ENCODE measurements at places on chromosomes 11 and 22.

DNA sequence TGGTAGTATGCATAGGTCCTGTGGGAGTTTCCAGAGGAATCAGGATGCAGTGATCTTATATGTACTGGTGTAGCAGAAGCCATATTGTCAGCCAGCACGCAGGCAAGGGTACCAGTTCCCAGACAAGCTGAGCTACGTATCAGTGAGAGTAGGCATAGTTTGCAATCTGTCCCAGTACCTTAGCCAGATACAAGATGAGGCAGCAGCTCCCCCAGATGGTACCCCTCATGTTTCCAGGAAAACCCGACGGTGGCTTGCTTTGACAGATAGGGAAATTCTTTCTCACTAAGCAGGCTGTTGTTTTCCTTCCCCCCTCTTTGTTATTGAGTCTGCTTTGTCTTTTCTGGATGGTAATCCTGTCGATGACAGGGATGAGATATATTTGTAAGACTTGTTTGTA lies 109.7 kb upstream of the RRM1 start:
- peak; percentile 43 for DNase-seq

DNA sequence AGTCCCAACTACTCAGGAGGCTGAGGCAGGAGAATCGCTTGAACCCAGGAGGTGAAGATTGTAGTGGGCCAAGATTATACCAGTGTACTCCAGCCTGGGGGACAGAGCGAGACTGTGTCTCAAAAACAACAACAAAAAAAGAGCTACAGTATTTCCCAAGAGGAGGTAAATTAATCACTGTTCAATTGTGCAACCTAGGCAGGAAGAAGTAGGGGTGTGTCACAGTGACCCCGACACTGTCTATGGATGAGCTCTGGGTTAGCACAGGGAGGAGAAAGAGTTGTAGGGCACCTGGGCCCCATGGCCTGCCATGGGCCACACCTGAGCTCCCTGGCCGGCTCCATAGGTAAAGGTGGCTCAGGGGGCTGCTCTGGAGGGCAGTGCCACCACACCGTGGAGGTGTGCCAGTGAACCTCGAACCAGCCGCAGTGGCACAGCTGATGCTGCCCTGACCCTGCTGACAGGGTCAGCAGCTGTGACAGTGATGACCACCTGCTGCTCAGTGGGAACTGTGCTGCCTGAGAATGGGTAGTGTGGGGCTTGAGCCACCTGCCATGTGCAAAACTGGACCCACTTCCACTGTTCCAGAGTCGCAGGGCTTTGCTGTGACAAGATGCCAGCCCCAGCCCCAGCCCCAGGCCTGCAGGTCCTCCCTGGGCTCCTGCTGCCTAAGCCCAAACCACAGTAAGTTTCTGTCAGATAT lies 84.0 kb upstream of the PITPNB start:
- DNase-seq, result no peak

GRCh38 chr11:107041088-107041444 lies 22.8 kb upstream of the GUCY1A2 start:
- DNase-seq, result no peak

DNA sequence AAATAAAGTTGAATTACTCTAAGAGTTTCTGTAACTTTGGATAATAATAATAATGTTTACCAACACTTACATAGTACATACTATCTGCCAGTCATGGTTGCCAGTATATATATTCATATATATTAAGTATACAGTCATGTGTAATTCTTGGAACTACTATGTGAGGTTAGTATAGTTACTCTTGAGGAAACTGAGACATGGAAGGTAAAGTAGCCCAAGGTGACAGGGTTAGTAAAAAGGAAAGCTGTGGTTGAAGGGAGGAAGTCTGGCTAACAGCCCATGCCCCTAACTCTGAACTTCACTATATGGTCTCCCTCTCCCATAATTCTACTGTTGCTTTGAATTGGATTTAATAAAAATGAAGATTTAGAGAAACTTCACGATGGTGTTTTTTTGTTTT lies 24.9 kb downstream of the FDX1 start:
- DNase-seq, result no peak

DNA sequence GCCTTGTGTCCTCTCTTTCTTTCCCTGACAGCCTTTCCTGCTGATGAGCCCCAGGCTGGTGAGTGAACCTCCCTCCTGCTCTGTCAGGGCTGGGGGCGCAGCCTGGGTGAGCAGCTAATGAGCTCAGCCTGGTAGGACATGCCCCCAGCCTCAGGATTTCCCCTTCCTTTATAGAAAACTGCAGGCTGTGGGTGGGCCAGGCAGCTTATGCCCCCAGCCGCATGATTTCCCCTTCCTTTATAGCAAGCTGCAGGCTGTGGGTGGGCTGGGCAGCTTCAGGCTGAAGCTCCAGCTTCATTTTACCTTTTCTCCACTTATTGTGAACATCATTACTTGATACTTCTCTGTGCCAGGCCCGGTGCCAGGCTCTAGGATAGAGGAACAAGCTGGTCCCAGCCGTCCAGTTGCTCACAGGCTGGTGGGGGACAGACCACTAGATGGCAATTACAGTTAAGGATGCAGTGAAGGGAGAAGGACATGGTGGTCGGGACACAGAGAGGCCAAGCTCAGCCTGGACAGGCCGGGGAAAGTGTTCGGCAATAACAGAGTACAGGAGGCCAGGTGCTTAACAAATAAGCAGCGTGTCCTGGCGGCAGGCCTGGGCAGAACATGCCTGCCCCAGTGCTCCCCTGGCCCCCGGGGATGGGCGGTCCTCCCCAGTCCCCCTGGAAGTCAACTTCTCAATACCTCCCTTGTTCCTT lies 5.3 kb downstream of the LGALS12 start:
- DNase-seq, result no peak

DNA sequence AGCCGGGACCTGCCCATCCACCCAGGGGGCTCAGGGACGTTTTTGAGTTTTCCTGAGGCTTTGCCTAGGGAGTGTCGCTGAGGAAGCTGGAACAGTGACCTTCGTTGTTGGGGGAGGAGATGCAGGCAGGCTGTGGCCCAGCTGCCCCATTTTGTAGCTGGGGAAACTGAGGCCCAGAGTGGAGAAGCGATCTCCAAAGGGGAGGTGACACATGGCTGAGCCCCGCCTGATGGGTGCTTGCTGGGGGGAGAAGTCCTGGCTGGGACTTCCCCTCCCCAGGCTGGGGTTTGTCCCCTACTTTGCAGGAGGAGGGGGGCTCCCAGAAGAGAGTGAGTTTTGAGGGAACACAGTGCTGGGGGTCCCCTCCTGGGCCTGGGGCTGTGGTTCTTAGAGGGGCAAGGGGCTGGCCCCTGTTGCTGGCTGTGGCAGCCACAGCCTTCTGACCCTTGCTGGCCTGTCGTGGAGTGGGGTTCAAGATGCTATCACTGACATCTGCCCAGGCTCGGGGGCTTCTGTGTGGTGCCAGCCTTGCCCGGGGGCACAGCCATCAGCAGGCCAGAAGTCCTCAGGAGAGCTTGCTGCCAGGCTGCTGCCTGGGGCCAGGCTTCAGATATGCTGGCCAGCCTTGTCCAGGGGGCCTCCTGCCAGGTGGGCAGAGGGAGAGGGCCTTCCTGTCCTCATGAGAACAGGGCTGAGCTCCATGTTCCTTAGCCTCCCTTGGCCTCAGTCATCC lies 21.4 kb downstream of the KCNQ1 start:
- no peak for DNase-seq

GRCh38 chr11:47156333-47156732 lies 20.3 kb downstream of the ARFGAP2 start:
- no peak for DNase-seq

DNA sequence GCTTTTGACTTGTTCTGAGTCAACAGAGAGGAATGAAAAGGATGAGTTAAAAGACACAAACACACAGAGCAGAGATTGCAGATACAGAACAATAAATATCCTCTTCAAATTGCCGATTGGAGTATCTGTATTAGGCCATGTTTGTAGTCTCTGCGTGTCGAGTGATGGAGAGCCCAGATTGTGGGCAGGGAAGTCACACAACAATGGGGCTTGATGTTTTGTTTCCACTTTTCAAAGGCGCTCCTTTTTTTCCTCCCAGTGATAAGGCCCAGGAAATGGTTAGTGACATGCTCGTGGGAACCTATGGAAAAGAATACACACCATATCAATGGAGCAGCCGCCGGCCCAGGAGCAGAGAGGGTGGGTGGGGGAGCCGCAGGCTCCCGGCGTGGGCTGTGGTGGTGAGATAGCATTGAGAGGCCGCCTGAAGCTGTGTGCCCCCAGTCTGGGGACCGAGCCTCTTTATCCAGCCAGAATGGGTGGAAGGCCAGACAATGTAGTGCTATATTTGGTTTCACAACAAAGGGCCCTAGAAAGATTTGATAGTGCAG lies 555.9 kb downstream of the INSC start:
- no peak for DNase-seq

- no peak for DNase-seq
These were observed 19.8 kb upstream of the ABCC8 start for GRCh38 chr11:17496406-17496805.

DNA sequence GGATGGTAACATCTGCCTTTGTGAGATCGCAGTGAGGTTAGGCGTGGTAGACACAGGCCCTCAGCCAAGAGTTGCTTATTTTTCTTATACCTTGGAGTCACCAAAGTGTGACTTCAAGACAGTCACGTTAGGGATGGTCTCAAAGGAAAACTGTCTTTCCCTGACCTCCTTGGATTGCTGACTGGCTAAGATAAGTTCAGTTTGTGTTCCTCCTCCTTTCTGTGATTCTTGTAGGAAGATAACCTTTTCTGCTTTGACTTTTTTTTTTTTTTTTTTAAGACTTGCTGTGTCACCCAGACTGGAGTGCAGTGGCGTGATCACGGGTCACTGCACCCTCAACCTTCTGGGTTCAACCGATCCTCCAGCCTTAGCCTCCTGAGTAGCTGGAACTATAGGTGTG lies 23.1 kb downstream of the TAB1 start:
- DNase-seq, result no peak

GRCh38 chr11:78929207-78929905 lies 354.7 kb upstream of the NARS2 start:
- DNase-seq, result no peak

GRCh38 chr11:77230878-77231605 lies 70.4 kb downstream of the GDPD4 start:
- DNase-seq, result no peak

DNA sequence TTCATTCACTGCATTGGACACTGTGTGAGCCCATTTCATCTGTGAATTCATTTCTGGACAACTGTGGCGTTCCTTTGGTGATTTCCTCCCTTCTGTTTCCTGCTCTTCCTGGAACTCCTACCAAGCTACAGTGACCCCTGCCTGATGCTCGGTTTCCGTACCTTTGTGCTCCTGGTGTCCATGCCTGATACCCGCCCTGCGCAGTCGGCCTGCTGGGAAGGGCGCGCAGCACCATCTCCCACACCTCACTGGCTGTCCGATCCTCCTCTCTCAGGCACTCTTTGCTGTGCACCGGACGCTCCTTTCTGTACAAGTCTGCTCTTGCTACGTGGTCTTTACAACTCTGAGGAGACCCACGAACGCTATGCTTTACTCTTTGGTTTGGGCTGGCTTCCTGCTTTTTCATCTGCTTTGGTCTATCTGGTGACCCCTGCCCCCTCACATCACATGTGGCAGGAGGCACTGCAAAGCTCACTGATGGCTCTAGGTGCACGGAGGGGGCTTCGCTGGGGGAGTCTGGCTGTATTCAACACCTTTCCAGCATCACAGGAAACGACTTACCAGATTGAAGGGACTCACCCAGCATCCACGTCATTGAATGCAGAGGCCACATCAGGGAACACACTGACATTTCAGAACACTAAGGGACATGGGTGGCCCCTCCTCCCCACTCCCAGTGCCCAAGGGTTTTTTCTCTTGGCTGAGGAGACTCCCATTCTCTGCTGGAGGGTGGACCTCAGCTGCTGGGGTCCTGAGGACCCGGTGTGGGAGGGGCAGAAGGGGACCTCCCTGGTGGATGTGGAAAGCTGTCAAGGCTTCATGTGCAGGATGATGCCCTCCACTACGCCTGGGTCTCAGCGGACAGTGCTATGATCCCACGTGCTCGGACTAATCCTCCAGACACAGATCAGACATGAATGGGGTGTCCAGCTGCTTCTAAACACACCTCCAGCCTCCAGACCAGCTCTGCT lies 27.0 kb upstream of the MOB2 start:
- no peak for DNase-seq

- DNase-seq, result no peak
These were observed 31.2 kb upstream of the CLNS1A start for GRCh38 chr11:77668760-77669159.

- DNase-seq, result no peak
These were observed 44.6 kb upstream of the WNT7B start for GRCh38 chr22:46021577-46021976.

- no peak for DNase-seq
These were observed 113.0 kb upstream of the SYT13 start for GRCh38 chr11:45399166-45399565.

DNA sequence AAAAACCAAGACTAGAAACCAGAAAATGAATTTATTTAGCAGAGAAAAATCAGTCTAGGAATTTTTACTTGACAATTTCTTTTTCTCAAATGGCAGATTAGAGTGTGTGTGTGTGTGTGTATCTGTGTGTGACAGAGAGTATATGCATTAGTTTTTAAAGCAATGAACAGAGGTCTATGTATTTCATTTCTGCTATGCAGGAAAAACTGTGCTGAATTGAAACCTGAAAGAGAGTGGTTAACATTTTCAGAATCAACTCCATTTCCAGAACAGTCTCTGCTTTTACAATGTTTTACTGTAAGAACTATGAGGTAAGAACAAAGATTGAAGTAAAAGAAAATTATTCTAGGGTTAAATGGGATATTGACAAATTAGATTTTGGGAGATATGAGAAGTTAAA lies 114.8 kb downstream of the GRM5 start:
- no peak for DNase-seq

DNA sequence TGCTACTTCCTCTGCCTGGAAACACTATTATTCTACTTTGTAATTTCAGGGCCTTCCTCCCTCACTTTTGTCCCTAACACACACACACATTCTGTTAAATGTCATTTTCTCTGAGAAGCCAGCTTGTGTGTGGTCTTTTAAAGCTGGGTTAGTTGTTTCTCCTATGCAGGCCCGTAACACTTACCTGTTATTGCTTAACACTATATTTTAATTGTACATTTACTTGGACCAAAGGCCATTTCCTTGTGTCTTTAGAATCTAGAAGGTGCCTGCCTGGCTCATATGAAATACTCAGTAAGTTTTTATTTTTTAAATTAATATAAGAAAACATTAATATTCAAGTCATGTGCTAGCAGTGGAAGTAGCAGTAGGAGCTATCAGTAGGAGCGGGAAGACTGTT lies 30.6 kb downstream of the FAR1 start:
- DNase-seq, result no peak

GRCh38 chr11:41955066-41955465 lies 495.6 kb upstream of the LRRC4C start:
- no peak for DNase-seq

- no peak for DNase-seq
These were observed 85.2 kb upstream of the VPREB1 start for GRCh38 chr22:22159384-22159783.

DNA sequence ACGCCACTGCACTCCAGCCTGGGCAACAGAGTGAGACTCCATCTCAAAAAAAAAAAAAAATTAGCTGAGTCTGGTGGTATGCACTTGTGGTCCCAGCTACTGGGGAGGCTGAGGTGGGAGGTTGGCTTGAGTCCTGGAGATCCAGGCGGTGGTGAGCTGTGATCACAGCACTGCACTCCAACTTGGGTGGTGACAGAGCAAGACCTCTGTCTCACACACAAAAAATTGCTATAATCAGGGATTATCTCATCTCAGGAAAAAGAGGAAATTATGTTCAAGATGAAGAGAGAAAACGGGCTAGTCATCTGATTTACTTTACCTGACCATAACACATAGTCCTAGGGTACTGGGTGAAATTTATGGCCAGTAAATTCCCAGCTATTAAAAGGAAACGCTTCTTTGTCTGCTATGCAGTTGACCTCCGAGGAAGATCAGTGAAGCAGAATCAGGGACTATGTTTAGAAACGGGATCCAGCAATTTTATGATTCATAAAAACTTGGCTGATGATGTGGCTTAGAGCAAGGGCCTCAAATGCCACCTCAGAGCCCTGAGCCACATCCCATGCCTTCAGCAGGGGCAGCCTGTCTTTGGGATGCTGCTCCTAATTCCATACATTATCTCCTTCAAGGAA lies 386.2 kb downstream of the NTM start:
- no peak for DNase-seq
